SK-N-SH (cell line): ENCODE measurements at places on chromosomes 13 and 19. TPM values are rescaled to one million over a fixed set of nuclear protein-coding genes. Genes with fewer than 3 reads are reported as not detected.

Gene RDH8
- polyA plus RNA-seq: 0.03 TPM in 1 of 2 replicates, not detected in the other

GRCh38 chr13:97844151-97844550 lies 109.3 kb upstream of the IPO5 start:
- DNase-seq: no peak

- no peak for DNase-seq
These were observed 1108.4 kb upstream of the MIR17HG start for GRCh38 chr13:90239130-90239529.

GRCh38 chr19:41866284-41866683 lies 6.2 kb downstream of the RPS19 start:
- DNase-seq: peak; percentile 15

GRCh38 chr19:39915848-39916215 lies 18.6 kb downstream of the FCGBP start:
- DNase-seq: no peak

GRCh38 chr13:31242367-31242766 lies 42.6 kb downstream of the B3GLCT start:
- no peak for DNase-seq

GRCh38 chr13:61685682-61686012 lies 270.0 kb upstream of the PCDH20 start:
- peak; percentile 11 for DNase-seq

DNA sequence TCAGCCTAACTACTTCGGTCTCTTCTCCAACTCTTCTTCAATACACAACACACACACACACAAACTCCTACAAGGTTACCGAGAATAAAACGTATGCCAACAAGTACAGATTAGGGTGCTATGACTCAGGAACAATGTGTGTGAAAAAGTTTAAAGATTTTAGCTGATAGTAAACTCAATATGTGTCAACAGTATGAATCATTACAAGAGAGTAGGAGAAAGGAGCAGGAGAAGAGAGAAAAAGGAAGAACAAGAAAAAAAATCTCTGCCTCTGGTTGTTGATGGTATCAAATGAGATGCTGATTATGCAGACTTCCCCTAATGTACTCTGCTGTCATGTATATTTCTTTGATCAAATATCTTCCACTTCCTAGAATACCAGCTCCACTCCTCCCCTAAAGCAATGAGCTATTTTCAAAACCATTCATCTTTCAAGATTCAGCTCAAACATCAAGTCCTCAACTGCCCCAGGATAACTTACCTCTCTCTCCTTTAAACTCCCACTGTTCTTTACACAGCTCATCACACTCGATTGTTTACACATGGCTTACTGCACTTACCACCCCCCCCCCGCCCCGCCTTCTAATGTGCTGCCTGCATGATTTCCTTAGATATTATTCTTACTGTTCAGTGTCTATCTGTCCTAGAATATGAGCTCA lies 95.6 kb downstream of the FAM216B start:
- no peak for DNase-seq

- peak; percentile 93 for DNase-seq
These were observed 6.0 kb downstream of the RCN3 start for GRCh38 chr19:49533551-49534488.

DNA sequence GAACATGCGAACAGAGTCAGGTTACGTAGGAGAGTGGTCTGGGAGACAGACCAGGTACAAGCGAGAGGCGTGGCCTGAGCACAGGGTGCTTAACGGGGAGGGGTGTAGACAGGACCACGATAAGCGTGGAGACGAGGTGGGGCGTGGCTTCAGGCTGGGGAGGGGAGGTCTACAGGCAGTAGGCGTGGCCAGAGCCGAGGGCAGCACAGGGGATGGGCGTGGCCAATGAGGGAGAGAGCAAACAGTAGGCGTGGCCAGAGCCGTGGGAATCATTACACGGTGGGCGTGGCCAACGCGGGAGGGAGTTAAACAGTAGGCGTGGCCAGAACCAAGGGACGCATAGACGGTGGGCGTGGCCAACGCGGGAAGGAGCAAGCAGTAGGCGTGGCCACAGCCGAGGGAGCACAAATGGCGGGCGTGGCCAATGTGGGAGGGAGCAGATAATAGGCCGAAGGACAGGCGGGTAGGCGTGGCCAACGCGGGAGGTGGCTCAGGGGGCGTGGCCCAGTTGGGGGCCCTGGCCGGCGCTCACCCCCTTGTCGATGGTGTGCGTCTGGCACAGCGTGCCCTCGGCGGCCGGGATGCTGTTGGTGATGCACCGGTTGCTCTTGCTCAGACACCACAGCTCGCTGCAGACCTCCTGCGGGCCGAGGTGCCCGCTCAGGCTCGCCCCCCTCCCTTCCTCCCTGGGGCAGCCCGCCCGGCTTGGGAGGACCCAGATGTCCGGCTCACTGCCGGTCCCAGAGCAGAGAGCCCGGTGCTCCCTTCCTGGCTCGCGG lies 15.2 kb upstream of the MYO1F start:
- DNase-seq: peak; percentile 98

DNA sequence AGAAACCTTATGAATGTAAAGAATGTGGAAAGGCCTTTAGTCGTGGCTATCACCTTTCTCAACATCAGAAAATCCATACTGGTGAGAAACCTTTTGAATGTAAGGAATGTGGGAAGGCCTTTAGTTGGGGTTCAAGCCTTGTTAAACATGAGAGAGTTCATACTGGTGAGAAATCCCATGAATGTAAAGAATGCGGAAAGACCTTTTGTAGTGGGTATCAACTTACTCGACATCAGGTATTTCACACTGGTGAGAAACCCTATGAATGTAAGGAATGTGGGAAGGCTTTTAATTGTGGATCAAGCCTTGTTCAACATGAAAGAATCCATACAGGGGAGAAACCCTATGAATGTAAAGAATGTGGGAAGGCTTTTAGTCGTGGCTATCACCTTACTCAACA lies 20.8 kb downstream of the ZNF283 start:
- no peak for DNase-seq

DNA sequence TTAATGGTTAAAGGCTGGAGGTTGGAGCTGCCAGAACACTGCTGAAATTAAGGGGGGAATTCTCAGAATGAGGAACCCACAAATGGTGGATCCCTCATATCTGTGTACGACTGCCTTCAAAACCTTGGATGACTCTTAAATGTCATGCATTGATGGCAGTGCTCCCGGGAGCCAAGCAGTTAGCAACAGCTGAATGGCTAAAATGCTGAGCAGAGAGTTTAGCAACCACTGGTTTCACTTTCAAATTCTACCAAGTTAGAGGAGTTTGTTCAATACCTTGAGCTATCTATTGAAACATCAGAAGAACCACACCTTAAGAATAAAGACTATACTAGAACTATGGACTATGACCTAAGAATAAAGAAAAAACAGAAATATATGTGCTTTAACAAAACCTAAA lies 41.4 kb downstream of the UQCRFS1 start:
- DNase-seq: no peak

DNA sequence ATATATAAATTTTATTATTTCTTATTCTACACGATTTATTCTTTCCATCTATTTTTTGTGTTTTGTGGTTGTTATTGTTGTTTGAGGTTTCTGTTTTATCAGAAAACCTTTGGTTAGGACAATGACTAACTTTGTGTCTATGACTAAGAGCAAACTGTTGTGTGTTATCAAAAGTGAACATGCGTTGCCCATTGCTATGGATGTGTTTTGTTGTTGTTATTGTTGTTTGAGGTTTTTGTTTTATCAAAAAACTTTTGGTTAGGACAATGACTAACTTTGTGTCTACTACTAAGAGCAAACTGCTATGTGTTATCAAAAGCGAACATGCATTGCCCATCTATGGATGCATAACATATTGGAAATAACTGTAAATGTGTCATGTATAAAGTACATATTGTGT lies 692.3 kb downstream of the SLITRK1 start:
- DNase-seq: no peak

DNA sequence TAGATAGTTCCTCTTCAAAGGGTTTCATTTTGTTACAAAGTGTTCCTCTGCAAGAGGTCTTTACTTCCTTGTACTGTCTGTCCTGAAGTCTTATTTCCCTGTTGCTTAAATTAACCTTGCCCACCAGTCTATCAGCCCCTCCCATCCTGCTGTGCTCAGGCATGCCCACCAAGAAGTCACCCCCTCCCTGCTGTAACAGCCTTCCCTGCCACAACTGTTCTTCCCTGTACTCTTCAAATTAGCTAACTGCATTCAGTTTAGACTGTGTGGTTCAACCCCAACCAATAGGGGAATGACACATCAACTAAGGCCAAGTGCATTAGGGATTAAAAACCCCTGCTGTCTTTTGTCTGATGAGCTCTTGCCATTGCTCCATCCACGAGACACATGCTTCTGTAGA lies 34.4 kb upstream of the ZNF562 start:
- no peak for DNase-seq

DNA sequence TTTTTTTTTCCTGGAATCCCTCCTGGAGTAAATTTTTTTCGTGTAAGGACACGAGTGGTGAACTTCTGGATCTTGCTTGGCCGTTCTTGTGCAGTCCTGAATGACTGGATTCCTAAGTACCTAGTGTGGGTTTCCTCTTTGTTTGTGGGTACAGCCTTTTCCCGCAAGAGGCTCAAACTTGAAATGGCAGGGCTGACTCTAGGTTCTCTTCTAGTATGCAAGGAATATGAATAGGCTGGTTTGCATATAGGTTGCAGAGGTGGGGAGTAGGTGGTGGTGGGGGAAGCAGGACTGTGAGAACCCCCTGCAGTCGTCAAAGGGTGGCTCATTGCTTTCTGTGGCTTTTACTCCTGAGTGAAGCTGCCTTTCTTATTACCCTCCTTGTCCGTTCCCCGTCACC lies 13.6 kb downstream of the UBAC2 start:
- DNase-seq: no peak
